GM12891 (cell line): ENCODE measurements at places on chromosomes 1 and 21.

GRCh38 chr1:232707142-232707541, 77.2 kb upstream of the SIPA1L2 start:
- no peak for DNase-seq

GRCh38 chr1:220748089-220748934, at the start of gene MTARC2:
Gene MTARC2 (plus strand): TSS chr1:220748322. CDS start chr1:220748532, 210 bp downstream.
- no peak for DNase-seq

DNA sequence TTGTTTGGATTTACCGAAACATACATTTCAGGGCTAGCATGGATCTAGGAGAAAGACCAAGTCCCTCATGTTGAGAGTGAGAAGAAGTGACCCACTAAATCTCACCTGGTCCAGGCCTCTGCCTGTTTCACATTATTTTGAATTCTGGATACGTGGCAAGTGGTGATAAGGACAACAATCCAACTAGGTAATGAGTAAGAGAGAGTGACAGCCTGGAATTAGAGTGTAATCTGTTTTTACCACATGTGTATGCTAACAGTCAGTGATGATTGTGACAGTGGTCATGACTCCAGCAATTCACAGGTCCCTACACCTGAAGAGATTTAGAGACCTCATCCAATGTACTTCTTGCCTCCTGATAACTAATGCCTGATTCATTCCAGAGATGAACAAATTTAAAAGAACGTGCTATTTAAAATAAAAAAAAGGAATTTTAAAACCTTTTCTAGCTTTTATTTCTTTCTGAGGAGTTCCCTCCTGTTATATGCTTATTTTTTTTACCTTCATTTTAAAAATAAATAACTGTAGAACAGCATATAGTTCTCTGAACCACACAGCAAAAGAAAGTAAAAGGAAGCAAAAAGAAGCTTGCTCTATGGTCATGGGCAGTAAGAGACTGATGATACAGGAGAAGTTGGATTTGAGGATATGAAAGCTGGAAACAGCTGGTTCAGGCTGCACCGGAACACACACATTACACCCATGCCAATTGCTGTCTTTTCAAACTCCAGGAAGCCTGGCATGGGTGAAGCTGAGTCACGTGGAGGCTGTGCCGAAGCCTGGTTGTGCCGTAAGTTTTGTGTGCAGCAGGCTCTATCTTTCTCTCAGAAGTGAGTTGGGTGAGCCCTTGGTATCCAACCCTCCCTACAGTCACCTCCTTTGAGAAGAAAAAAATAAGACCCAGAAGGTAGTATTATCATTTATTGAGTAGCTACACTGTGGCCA, 14.7 kb downstream of the C1orf116 start:
- DNase-seq: no peak

DNA sequence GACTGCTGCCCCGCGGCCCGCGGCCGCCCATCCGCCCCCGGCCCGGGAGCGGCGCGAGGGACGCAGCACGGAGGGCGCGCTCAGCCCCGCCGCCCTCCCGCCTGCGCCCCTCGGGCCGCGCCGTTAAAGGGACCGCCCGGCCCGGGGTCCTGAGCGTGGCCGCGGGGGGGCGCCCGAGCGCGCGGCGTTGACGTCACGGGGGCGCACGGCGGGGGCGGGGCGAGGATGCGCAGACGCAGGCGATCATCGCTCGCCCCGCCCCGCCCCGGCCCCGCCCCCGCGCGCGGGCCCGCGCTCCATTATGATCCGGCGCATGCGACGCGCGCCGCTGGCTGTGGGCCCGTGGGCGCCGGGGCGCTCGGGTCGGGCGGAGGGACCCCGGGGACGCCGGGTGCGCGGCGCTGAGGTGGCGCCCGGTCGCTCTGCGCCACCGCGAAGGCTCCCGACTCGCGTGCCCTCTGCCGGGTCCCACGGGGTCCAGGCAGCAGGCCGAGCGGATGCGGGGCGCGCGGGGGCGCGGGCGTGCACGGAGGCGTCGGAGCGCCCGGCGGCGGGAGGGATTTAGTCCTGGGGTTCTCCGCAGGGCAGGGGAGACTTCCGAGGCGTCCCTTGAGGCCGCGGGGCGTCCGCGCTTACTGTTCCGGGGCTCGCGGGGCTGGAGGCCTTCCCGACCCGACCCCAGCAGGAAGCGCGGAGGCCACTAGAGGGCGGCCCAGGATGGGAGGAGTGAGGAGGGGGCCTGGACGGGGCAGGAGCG, at the start of gene DVL1:
TSS of gene DVL1 (minus strand) at position 163 of the 757 bp plus-strand sequence. CDS start 353 bp downstream, outside the sequence.
- peak; percentile 97 for DNase-seq

GRCh38 chr1:5576011-5576672, 416.1 kb downstream of the NPHP4 start:
- DNase-seq: no peak

DNA sequence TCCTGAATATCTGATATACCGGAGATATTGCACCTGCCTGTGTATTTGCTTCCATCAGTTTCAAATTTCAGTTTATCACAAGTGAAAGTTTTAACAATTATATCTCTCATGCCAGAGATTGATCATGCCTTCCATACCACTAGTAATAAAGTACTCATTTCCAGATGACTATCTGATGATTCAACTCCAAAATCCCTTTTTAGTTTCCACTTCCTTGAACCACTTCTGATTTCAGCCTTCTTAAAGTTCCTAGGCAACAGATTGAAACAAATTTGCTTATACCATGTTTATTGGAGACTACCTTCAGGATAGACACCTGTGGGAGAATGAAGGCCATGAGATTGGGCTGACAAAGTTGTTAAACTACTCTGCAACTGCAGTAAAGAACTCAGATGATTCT, 21.5 kb upstream of the COL11A1 start:
- no peak for DNase-seq

DNA sequence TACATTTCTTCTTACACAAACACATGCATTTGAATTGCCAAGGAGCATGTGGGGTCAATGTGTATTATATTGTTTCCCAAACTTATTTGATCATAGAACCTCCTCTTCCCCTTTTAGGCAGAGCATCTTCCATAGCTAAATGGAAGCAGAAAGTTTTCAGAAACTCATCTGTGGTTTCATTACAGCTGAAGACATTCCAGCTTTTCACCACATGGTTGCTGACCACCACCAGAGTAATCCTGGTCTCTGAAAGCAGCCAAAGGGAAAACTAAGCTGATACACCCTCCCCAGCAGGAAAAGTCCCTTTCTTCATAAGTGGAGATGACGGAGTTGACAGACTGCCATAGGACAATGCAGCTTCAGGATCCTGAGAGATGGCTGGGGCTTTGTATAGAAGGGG, 30.2 kb upstream of the OTUD3 start:
- DNase-seq: no peak

GRCh38 chr21:25496825-25497482, 110.3 kb downstream of the MRPL39 start:
- DNase-seq: no peak

GRCh38 chr21:41897700-41898099, 18.6 kb upstream of the PRDM15 start:
- no peak for DNase-seq

- no peak for DNase-seq
Measured at GRCh38 chr1:155086128-155086741, 7.6 kb downstream of the EFNA3 start.

- DNase-seq: no peak
Measured at GRCh38 chr21:34987501-34988072, 61.5 kb downstream of the RUNX1 start.

GRCh38 chr1:153818876-153819275, 43.7 kb downstream of the SLC27A3 start:
- no peak for DNase-seq

DNA sequence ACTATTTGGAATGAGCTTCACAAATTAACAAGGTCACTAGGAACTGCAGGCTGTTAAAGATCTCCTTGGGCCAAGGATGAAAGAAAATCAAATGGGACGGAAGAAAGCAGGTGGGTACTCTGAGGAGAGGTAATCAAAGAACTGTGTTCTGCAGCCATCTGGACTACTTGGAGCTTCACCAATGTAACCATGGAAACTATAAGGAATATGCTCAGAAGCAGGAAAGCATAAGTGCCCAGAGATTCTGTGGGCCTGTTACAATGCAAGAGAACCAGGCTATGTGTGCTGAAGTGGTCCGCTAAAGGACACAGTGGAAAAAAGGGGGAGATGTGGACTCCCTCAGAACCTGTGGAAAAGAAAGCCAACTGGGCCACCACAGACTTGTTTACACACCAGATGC, 238.5 kb downstream of the PTGER3 start:
- no peak for DNase-seq

DNA sequence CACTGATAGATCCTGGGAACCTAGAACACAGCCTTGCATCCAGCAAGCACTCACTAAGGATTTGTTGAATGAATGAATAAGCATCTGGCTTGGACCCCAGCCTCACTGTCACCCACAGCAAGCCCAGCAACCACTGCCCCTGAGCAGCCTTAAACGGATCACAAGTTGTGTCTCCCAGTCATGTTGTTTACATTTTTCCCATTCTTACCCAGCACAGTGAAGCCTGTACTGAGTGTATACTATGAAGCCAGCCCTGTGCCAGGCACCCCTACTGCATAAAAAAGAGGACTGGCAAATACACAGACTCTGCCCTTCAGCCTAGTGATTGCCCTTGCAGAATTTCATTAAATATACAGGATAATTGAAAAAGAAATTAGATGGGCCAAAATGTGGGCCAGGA, 30.2 kb downstream of the RRAGC start:
- DNase-seq: no peak

- no peak for DNase-seq
Measured at GRCh38 chr1:207944571-207944970, 33.6 kb upstream of the CD34 start.

- no peak for DNase-seq
Measured at GRCh38 chr1:17612831-17613230, 73.3 kb downstream of the ARHGEF10L start.

- DNase-seq: no peak
Measured at GRCh38 chr1:23593556-23594148, 34.4 kb upstream of the ID3 start.

- no peak for DNase-seq
Measured at GRCh38 chr1:43867976-43868740, 65.4 kb upstream of the ARTN start.

- DNase-seq: no peak
Measured at GRCh38 chr1:178282949-178283367, 189.1 kb downstream of the RASAL2 start.

DNA sequence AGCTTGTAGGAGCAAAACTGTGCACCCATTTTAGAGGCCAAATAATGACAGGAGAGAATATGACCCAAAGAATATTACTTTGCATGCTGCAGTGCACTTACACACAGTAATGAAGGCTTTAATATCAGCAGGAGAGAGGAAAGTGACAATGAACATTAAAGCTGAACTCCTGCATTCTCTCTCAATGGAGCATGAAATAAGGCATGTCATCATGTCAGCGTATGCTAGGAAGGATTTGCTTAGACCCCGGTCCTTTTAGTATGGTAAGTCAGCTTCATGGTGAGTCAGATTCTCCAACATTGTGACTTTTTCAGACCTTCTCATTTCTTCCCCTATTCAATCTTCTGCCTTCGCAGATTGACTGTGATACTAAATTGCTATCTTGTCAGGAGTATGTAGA, 210.7 kb upstream of the TMPRSS15 start:
- no peak for DNase-seq

DNA sequence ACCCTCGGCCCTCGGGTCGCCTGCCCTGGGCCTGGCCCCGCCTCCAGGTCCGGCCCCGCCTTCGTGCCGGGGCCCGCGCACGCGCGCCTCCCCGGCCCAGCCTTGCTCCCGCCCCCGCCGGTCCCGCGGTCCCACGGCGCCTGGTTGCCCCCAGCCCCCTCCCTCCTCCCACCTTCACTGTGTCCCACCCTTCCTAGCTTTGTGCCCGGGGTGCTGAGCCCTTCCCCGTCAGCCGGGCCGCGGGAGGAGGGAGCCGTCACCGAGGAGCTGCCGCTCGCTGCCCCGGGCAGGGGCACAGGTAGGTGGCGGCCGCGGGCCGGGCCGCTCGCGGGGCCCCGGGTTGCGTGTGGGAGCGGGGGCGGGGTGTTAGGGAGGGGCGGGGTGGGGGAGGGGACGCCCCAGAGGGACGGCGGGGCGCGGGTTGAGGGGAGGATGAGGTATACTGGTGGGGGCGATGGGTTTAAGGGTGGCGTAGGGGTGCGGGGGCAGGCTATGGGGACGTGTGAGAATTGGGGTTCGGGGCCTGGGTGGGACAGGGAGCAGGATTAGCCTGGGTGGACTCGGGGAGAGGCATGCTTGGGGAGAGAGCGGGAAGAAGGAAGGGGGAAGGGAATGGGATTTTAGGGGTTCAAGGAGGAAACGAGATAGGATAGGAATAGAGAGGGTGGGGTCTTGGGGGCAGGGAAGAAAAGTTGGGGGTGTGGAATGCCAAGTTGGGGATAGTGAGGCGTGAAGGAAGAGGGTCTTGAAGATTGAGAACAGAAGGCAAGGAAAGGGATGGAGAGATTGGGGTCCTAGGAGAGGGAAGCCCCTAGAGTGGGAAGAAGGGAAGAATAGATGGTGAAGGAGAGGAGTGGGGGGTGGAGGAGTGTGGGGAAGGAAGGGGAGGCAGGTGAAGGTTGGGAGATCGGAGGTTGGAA, at the start of gene LRRC42:
TSS of gene LRRC42 (plus strand) at position 99 of the 920 bp plus-strand sequence. CDS start 5,650 bp downstream, outside the sequence.
- DNase-seq: no peak

- no peak for DNase-seq
Measured at GRCh38 chr1:42047508-42047880, 105.7 kb upstream of the GUCA2B start.

DNA sequence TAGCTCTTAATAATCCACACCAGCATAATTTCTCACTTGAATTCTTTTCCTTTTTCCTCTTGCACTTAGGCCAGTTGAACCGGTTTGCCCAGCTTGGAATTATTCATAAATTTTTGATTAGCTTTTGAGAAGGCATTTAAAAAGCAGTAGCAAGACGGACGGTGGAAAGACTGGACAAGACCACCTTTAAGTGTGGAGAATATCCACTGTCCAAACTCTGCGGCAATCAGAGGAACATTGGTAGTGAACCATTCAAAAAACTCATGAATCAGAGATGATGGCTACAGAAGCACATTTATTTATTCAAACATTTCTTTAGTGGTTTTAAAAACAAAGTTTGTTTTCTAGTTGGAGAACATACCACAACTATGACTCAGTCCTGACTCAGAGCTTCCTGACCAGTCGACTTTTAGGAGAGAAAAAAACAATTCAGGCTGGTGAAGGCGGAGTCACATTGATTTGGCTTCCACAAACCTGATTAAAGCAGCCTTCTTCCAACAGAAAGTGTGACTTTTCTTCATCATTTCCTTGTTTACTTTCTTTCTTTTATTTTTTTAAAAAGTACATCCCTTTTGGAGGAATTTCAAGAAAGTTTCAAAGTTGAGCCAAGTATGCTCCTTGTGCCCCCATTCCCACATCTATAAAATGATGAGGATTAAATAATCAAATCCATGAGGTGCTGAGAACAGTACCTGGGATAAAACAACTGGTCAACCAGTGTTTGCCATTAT, 128.8 kb downstream of the ADSS2 start:
- no peak for DNase-seq

- no peak for DNase-seq
Measured at GRCh38 chr1:91026320-91026719, 4.5 kb upstream of the ZNF644 start.

DNA sequence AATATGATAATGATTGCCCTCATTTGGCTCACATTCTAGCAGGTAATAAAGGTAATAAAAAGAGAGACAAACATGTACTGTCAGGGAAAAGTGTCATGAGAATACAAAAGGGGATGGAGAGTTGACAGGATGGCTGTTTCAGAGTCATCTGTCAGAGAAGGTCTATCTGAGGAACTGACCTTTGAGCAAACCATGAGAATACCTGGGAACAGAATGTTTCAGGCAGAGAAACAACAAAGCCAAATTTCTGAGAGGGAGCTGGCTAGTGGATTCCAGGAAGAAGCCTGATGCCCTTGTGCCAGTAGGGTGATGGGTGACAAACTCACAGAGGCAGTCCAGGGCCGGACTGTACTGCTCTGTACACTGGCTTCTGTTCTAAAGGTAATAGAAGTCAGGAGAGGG, 107.2 kb downstream of the C1orf21 start:
- no peak for DNase-seq

GRCh38 chr1:209723756-209724693, 19.4 kb downstream of the HSD11B1 start:
- DNase-seq: no peak
